ENCODE measurements at places on chromosomes 3 and 15. TPM values are rescaled to one million over a fixed set of nuclear protein-coding genes. Genes with fewer than 3 reads are reported as not detected.
A peak's percentile ranks its signal among the peaks of the same experiment; 100 is the strongest.

TNFAIP8L3 gene
- 2.1 TPM for total RNA-seq

LDHAL6B gene
- not detected for total RNA-seq

CCR5 gene
- total RNA-seq, result 0.13 TPM

GNAT1 gene
- not detected for total RNA-seq

GPR149 gene
- 0.35 TPM for total RNA-seq

PIGZ gene
- 0.84 TPM for total RNA-seq

PAQR9 gene
- not detected for total RNA-seq

LRTM1 gene
- total RNA-seq, result 99.9 TPM

INKA1 gene
- 13.2 TPM for total RNA-seq

GRCh38 chr3:54994111-54994513 is 66.3 kb upstream of the LRTM1 start:
- no peak overlapping the region for H3K4me3 ChIP-seq
- H3K36me3 ChIP-seq, result no peaks in the 10 kb centered on the region
- H3K27ac ChIP-seq, result no peak overlapping the region

- no peaks in the 10 kb centered on the region for H3K36me3 ChIP-seq
- no peak for DNase-seq
- H3K27ac ChIP-seq, result no peak overlapping the region
- H3K4me3 ChIP-seq, result no peak overlapping the region
Measured at GRCh38 chr3:13829311-13829710, 50.6 kb downstream of the WNT7A start.

GRCh38 chr15:82894971-82895520 is 57.5 kb downstream of the HOMER2 start:
- peaks cover 33% of the 10 kb centered on the region for H3K4me1 ChIP-seq
- no peaks in the 10 kb centered on the region for H3K36me3 ChIP-seq
- DNase-seq, result peak; percentile 87
- H3K27ac ChIP-seq, result peak overlapping the region; percentile 62

DNA sequence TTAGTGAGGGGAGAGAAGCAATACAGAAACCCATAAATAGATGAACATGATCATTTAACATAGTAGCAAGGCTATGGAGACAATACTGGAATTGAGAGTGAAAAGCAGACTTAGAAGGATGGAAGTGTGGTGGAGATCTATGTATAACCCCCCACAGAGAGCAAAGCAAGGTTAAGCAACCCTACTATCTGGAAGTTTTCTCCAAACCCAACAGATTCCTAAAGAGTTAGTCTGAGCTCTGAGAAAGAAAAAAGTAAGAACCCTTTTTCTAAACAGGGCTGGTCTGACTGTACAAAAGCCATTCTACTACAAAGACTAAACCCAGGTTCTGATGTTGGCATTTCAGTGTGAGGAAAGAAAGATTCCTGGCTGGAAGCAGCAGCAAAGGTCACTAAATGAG is 153.2 kb downstream of the WNT5A start:
- H3K4me3 ChIP-seq, result no peak overlapping the region
- no peak overlapping the region for H3K27ac ChIP-seq
- no peaks in the 10 kb centered on the region for H3K36me3 ChIP-seq
- H3K4me1 ChIP-seq, result no peaks in the 10 kb centered on the region

- H3K4me3 ChIP-seq, result peak overlapping the region; percentile 24
- DNase-seq, result peak; percentile 92
- peaks cover 6% of the 10 kb centered on the region for H3K27me3 ChIP-seq
Measured at GRCh38 chr3:194058189-194058571, 77.8 kb upstream of the HES1 start.

DNA sequence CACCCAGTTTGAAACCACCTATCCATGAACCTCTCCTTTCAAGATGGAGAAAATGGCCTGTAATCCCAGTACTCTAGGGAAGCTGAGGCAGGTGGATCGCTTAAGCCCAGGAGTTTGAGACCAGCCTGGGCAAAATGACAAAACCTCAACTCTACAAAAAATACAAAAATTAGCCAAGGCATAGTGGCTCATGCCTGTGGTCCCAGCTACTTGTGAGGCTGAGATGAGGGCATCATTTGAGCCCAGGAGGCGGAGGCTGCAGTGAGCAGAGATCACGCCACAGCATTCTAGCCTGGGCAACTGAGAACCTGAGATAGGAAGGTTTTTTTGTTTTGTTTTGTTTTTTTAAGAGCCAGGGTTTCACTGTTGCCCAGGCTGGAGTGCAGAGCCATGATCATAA is 5.4 kb downstream of the TKT start:
- peaks cover 17% of the 10 kb centered on the region for H3K4me1 ChIP-seq
- H3K36me3 ChIP-seq, result no peaks in the 10 kb centered on the region
- DNase-seq, result no peak
- H3K27me3 ChIP-seq, result no peaks in the 10 kb centered on the region
- H3K27ac ChIP-seq, result no peak overlapping the region
- H3K4me3 ChIP-seq, result no peak overlapping the region

DNA sequence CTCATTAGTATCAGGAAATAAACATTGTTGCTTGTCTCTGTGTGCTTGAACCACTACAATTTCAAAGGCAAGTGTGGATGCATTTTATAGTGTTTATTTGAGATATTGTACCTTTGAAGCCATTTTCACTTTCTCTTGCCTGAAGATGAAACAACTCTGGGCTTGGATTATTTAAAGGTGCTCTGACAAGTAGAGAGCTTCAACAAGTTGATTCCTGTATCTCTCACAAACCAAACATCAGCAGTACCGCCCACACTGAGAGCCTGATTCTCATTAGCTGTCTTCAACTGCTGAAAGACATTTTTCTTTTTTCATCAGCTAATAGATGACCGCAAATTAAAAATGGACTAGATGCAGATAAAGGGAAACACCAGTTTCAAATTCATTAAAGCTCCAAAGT is 806 bp upstream of the CERS3 start:
- H3K36me3 ChIP-seq, result no peaks in the 10 kb centered on the region
- H3K4me3 ChIP-seq, result no peak overlapping the region
- no peak for DNase-seq

DNA sequence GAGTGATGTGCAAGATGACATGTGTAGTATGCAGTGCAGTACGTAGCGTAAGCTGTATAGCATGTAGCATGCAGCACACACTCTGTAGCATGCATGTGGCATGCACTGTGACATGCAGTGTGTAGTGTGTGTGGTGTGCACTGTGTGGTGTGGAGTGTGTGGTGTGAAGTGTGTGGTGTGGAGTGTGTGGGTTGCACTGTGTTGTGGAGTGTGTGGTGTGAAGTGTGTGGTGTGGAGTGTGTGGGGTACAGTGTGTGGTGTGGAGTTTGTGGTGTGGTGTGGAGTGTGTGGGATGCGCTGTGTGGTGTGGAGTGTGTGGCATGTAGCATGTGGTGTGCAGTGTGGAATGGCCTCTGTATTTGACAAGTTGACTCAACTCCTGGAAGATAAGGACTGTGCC is 39.2 kb downstream of the ROPN1B start:
- no peak overlapping the region for H3K27ac ChIP-seq
- DNase-seq, result no peak
- H3K4me3 ChIP-seq, result no peak overlapping the region
- no peaks in the 10 kb centered on the region for H3K27me3 ChIP-seq
- H3K4me1 ChIP-seq, result no peaks in the 10 kb centered on the region

GRCh38 chr15:23646165-23647000 is 1.3 kb downstream of the MAGEL2 start:
- peaks cover 6% of the 10 kb centered on the region for H3K36me3 ChIP-seq
- peak overlapping the region; percentile 63 for H3K4me3 ChIP-seq
- no peaks in the 10 kb centered on the region for H3K27me3 ChIP-seq
- H3K27ac ChIP-seq, result peak overlapping the region; percentile 13

GRCh38 chr15:66484539-66485112 is 12.9 kb downstream of the SNAPC5 start:
- H3K36me3 ChIP-seq, result peaks cover 73% of the 10 kb centered on the region
- no peak overlapping the region for H3K27ac ChIP-seq
- no peak for DNase-seq
- peaks cover 3% of the 10 kb centered on the region for H3K4me1 ChIP-seq
- no peak overlapping the region for H3K4me3 ChIP-seq

DNA sequence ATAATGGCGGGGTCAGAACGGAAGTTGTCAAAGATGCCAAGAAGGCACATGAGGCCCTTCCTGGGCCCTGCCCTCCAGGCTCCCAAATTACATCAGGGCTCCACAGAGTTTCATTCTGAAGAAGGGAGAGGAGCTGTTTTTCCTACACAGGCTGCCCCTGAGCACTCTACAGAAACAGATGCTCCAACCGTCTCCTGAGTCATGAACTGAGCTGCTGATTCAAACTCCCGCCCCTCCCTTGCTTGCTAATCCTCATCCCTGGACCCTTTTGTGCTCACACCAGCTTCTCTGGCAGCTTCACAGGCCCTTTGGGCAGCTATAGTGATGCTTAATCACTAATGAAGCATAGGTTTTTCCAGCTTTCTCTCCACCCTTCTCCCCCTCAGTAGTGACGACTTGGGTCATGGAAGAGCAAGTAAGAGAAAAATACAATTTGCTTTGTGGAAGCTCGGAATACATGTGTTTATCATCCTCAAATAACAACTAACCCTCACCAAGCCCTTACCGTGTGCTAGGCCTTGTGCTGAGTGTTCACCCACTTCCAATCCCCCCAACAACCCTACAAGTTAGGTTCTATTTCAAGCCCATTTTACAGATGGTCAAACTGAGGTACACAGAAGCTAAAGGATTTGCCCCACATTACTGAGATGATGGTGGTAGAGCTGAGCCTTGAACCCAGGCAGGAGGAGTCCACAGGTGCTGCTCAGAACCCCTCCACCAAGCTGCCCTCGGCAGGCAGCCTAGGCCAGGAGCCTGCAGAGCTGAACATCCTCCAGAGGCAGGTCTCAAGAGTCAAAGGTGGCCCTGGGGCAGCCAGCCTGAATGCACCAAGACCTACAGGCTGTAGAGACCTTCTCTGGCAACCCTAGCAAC is 21.9 kb downstream of the MEGF11 start:
- H3K36me3 ChIP-seq, result no peaks in the 10 kb centered on the region
- DNase-seq, result peak; percentile 18
- H3K27me3 ChIP-seq, result peaks cover 13% of the 10 kb centered on the region
- H3K4me3 ChIP-seq, result no peak overlapping the region

- H3K36me3 ChIP-seq, result no peaks in the 10 kb centered on the region
- no peak overlapping the region for H3K4me3 ChIP-seq
- peaks cover 7% of the 10 kb centered on the region for H3K4me1 ChIP-seq
- no peak overlapping the region for H3K27ac ChIP-seq
Measured at GRCh38 chr3:65523878-65524277, 514.8 kb downstream of the MAGI1 start.

- H3K27me3 ChIP-seq, result no peaks in the 10 kb centered on the region
- no peaks in the 10 kb centered on the region for H3K4me1 ChIP-seq
- DNase-seq, result no peak
- H3K27ac ChIP-seq, result no peak overlapping the region
Measured at GRCh38 chr15:91431041-91431715, 331.1 kb downstream of the SV2B start.

DNA sequence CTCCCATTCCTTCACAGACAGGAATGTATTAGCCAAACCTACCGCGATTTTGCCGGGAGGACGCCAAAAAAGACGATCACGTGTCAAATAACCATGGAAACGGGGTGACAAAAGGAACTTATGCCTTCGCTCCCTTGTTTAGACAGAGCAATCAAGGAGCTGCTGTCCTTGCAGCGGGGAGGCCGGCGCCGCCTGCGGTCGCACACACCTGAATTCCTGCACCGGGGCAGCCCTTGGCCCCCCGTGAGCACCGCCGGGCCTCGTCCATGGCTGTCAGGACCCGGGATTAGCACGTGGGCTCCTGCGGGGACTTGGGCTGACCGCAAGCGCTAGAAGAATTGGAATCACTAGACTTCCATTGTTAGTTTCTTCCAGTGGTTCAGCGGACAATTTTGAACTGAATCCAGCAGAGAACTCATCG is 193.1 kb downstream of the SHQ1 start:
- peaks cover 17% of the 10 kb centered on the region for H3K27me3 ChIP-seq
- DNase-seq, result peak; percentile 66
- H3K27ac ChIP-seq, result no peak overlapping the region
- no peak overlapping the region for H3K4me3 ChIP-seq
- no peaks in the 10 kb centered on the region for H3K36me3 ChIP-seq
- H3K4me1 ChIP-seq, result peaks cover 18% of the 10 kb centered on the region

- no peak overlapping the region for H3K27ac ChIP-seq
- peaks cover under 1% of the 10 kb centered on the region for H3K4me1 ChIP-seq
- no peak overlapping the region for H3K4me3 ChIP-seq
- no peaks in the 10 kb centered on the region for H3K27me3 ChIP-seq
- DNase-seq, result no peak
Measured at GRCh38 chr15:56877255-56877970, 41.0 kb upstream of the TCF12 start.

DNA sequence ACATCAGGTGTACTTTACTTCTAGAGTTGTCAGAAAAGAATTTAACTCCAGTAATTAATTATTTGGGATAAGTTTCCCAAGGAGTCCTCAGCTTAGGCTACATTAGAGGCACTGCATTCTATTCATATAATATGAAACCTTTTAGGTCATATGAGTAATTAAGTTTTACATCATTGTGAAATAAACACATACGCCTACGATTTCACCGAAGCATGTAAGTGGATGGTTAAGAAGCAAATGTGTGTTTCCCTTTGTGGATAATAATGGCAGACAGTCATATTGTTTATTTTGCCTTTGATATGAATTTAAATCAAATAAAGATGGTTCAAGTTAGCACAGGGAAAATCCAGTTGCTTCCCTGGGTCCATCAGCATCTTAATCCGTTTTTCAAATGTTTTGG is 535.9 kb upstream of the ATP11B start:
- H3K27me3 ChIP-seq, result peaks cover 5% of the 10 kb centered on the region
- no peak overlapping the region for H3K4me3 ChIP-seq
- H3K27ac ChIP-seq, result no peak overlapping the region
- no peaks in the 10 kb centered on the region for H3K36me3 ChIP-seq

GRCh38 chr3:170506556-170506955 is 79.3 kb downstream of the SLC7A14 start:
- H3K27ac ChIP-seq, result no peak overlapping the region
- no peaks in the 10 kb centered on the region for H3K36me3 ChIP-seq
- no peaks in the 10 kb centered on the region for H3K27me3 ChIP-seq
- H3K4me3 ChIP-seq, result no peak overlapping the region

DNA sequence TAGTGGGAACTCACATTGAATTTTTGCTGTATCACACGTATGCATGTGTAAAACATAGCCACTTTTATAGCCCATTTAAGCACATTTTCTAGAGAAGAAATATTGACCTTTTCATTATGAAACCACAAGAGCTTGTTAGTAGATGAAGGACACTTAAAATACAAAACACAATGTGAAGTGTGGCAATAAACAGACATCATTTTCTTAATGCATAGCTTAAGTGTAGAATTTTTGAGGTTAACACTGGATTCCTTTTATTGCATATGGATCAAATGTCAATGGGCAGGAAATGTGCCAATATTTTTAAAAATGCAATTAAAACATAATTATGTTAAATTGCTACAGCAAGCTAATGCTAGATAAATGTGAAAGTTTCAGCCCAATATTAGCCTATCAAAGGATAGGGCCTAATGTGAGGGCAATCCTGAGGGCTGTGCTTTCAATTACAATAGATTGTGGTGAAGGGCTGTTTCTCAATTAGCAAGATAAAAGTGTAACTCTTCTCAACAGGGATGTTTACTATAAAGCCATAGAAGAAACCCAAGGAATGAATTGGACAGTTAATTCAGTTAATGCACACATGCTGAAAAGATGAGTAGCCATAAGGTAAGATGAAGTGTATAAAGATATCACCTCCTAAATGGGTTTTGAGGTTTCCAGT is 489.0 kb upstream of the CDIN1 start:
- H3K27ac ChIP-seq, result no peak overlapping the region
- no peak overlapping the region for H3K4me3 ChIP-seq
- H3K36me3 ChIP-seq, result no peaks in the 10 kb centered on the region
- H3K27me3 ChIP-seq, result no peaks in the 10 kb centered on the region
- no peak for DNase-seq
- H3K4me1 ChIP-seq, result no peaks in the 10 kb centered on the region

GRCh38 chr15:50813865-50814264 is 48.4 kb upstream of the SPPL2A start:
- peak; percentile 35 for DNase-seq
- H3K27ac ChIP-seq, result no peak overlapping the region
- H3K27me3 ChIP-seq, result no peaks in the 10 kb centered on the region
- H3K4me1 ChIP-seq, result no peaks in the 10 kb centered on the region
- H3K36me3 ChIP-seq, result no peaks in the 10 kb centered on the region
